CD4-positive, alpha-beta T cell treated with Interferon alpha-2 for 1 hour (primary cell): ENCODE measurements at places on chromosomes 1 and 21.

- DNase-seq = no peak
These were observed 55.1 kb upstream of the ZNF281 start for GRCh38 chr1:200464784-200465400.

GRCh38 chr1:154736841-154737240, 128.9 kb upstream of the ADAR start:
- no peak for DNase-seq

- DNase-seq = no peak
These were observed 13.4 kb downstream of the PKN2 start for GRCh38 chr1:88697503-88697902.

- DNase-seq = no peak
These were observed 69.9 kb downstream of the ITSN1 start for GRCh38 chr21:33712022-33712803.

GRCh38 chr1:17207966-17208418, 3.1 kb downstream of the PADI1 start:
- DNase-seq = peak; percentile 54

- no peak for DNase-seq
These were observed 65.8 kb downstream of the TRABD2B start for GRCh38 chr1:47931395-47931794.

DNA sequence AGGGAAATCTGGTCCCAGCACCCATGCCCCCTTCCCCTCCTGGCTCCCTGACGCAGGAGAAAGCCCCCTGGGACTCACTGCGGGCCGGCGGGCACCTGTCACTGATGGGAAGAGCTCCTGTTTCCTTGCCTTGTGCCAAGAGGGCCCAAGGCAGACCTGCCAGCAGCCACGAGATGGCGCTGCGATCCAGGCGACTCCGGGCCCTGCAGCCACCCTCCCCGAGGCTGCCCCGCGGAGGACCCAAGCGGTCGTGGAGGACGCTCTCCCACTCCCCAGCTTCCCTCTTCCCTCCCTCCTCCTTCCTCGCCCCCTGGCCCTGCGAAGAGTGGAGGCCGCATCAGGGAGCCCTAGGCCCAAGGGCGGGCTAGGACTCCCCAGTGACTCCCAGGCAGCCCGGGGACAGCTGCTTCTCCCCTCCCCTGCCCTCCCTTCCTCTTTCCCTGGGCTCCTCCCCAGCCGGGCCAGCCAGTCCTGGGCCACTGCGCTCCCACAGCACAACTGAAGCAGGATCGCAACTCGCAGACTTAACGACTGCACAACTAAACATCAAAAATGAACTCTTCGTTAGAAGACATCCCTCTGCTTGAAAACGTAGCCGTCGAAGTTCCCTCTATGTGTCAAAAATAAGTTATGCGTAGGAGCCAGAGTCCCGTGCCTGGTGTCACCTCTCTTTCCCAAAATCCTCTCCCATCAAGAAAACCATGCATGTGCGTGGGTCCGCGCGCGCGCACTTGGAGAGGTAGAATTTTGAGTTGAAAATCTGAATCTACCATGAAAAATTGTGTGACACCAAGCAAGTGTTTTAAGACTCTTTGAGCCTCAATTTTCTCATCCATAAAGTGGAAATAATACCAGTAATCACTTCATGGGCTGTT, 34.2 kb downstream of the BATF3 start:
- peak; percentile 80 for DNase-seq

DNA sequence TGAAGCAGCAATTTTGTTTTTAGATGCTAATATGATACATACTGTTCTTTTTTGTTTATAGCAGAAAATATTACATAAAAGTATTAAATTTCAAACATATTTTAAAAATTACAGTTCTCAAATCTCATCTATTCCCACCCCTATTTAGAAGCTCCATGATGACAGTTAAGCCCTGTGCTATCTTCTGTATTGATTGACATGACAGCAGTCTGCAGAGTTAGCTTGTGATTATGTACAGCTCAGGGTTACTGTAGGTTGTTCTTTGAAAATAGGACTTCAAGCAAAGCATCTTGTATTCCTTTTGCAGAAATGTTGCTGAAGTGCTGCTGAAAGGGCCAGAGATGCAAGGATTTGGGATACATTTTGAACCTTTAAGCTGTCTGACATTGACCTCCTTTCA, 8.2 kb downstream of the GPSM2 start:
- no peak for DNase-seq

DNA sequence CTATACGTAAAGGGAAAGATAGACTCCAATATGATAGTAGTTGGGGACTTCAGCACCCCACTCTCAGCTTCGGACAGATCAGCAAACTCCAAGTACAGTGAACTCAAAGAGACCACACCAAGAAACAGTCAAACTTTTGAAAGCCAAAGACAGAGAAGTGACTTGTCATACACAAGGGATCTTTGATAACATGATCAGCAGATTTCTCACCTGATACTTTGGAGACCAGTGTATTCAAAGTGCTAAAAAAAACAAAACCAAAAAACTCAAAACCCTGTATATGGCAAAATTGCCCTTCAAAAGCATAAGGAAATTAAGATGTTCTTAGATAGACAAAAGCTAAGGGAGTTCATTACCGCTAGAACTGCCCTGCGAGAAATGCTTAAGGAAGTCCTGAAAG, 9.4 kb downstream of the IFNAR1 start:
- DNase-seq = no peak

GRCh38 chr1:188652678-188653077, 1823.9 kb downstream of the PLA2G4A start:
- DNase-seq = no peak

DNA sequence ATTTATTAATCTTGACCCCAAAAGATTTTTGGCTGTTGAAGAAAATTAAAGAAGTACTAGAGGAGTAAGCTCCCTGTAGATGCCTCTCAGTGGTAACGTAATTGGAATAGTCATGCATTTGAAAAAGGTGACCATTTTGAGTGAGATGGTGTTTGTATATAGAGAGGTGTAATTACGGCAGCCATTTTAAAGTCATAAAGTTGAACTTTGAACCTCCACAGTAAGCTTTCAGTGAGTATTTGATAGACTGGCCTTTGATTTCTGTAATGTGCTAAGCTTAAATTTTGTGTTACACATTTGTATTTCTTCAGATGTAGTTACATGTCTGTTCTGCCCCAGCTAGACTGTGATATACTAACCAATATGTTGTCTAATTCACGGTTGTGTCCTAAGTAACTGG, 21.5 kb upstream of the TMCO2 start:
- DNase-seq = no peak

DNA sequence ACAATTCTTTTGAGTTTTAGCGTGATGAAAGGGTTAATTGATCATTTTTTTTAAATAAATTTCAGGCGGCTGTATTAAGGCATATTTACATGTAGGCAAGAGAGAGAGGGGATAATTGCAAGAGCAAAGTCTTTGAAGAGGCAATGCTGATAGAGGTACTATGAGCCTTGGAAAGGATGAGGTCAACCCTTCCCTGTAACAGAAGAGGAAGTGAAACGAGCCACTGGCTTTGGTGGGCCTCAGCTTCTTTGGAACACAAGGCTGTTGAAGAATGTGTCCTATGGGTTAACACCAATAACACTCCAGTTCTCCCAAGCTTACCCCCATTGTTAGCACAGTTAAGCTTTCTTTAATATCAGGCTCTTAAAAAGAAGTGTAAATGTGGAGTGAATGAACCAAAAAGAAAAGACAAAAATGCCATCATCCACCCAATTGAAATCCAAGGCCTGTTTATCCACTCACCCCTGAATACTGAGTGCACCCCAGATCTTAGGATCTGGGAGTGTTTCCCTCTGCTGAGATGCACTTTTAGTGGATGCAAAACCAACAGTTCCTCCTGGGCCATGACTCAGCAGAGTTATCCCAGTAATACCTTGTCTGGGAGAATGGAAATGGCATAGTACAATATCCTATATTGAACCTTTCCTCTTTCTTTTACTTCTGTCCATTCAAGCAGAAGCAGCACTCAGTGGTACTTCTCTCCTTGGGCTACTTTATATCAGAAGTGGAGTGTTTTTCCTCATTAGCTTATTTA, 216.4 kb downstream of the SLC44A5 start:
- no peak for DNase-seq

DNA sequence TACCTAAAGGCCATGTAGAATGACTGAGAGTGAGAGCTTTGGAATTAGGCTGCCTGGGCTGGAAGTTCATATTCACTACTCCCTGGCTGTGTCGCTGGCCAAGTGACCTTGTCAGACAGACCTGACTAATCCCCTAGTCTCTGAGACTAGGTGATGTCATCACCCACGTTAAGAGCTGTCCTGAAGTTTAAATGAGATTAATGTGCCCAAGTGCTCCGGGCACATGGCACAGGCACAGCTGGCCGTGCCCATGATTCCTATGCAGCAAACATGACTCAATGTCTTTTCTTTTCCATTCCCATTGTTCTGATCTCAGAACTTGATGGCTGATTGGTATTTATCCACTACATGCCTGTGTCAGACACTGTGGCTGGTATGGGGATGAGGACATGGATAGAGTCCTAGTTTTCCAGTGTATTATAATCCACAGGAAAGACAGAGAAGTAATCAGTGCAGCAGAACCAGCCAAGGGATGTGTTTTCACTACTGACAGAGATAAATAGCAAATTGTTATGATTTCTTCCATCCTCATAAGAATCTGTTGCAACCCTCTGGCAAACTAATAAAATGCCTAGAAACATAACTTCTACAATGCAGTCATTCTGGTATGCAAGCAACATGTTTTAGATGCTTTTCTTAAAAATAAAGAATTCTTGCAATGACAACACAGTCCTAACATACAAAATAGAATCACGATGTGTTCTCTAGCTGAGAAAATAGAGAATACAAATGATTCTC, 180.9 kb downstream of the PCP4 start:
- DNase-seq = no peak

GRCh38 chr1:190001187-190001586, 476.5 kb downstream of the BRINP3 start:
- DNase-seq = no peak

DNA sequence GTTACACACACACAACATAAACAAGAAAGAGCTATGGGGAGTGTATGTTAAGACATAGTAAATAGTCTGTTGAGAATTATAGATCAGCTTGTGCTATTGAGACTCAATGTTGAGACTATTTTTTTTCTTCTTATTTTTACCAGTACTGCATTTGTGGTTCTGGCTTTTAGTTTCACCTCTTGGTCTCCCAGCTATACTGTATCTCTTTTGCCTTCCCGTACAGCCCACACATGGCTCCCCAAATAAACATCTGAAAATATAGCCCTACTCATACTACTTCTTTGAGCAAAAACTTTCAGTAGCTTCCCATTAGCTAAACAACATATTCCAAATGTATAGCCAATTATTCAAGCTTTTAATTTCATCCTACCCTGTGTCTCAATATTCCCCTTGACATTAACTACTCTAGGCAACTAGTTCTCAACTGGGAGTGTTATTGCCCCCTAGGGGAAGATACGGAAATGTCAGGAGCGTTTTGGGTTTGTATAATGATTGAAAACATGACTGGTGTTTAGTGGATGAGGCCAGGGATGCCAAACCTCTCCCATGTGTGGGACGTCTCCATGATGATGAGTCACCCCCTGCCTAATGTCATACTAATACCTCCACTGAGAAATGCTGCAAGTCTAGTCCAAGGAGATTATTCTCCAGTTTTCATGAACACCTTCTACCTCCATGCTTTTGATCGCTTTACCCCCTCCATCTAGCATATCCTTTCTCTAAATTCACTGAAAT, 6.8 kb downstream of the RPE65 start:
- DNase-seq = peak; percentile 2

GRCh38 chr1:116360429-116361173, 12.4 kb upstream of the ATP1A1 start:
- peak; percentile 62 for DNase-seq

GRCh38 chr1:167416506-167416905, 101.8 kb downstream of the CD247 start:
- no peak for DNase-seq

- DNase-seq = no peak
These were observed 15.0 kb upstream of the H3-3A start for GRCh38 chr1:226047495-226047894.

- DNase-seq = no peak
These were observed 22.2 kb downstream of the OPTC start for GRCh38 chr1:203516184-203516583.

DNA sequence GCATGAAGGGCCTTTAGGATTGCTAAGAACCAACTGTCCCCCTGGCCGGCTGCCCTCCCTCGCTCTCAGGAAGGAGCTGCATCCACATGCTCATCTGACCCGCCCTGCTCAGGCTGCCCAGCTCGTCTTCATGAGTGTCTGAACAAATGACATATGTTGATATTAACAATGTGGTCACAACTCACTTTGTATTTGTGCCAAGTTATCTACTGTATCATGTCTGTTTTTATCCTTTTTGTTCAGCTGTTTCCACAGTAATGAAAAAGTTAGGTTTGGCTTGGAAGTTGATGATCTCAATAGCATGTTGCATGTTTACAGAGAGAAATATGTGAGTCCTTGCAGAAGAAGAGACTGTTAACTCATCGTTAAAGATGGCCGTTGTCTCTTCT, 75.1 kb downstream of the PHTF1 start:
- DNase-seq = no peak

DNA sequence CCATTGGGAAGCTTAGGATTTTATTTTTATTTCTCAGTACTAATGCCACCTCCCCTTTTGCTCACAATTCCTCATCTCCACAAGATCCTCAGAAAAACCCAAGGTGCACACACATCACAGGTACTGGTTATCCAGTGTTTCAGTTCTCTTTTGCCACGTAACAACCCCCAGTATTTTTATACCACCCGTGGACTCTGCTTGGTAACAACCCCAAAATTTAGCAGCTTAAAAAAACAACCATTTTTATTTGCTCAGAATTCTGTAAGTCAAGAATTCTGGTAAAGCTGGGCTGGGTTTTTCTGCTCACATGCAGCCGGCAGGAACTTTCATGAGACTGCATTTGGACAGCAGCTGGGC, 180.0 kb downstream of the KAZN start:
- no peak for DNase-seq

DNA sequence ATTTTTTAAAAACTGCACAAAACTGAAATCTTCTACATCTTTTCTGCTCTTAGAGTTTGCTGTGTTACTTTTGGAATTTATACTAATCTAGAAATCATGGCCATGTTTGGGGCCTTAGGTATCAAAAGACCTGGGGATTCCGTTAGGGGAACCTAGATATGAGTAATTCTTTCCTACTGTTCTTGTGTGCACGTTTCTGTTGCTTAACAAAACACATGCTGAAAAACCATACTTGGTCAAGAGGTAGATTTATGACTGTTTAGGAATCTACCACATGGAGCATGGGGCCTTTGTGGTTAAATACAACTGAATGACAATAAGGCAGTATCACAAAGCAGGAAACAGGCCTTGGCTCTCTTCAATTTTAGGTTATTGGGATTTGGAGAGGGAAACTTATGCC, 291.9 kb upstream of the USP25 start:
- no peak for DNase-seq

GRCh38 chr1:197782722-197783360, 7.6 kb upstream of the DENND1B start:
- no peak for DNase-seq

GRCh38 chr1:167149793-167150491, 56.1 kb downstream of the STYXL2 start:
- DNase-seq = no peak

DNA sequence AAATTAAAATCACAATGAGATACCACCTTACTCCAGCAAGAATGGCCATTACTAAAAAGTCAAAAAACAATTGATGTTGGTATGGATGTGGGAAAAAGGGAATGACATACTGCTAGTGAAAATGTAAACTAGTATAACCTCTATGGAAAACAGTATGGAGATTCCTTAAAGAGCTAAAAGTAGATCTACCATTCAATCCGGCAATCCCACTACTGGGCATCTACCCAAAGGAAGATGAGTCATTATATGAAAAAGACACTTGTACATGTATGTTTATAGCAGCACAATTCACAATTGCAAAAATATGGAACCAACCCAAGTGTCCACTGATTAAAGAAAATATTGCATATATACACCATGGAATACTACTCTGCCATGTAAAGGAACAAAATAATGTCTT, 37.2 kb downstream of the SUSD4 start:
- DNase-seq = no peak
